ENCODE measurements at places on chromosomes 3 and 15.
A peak's percentile ranks its signal among the peaks of the same experiment; 100 is the strongest.

DNA sequence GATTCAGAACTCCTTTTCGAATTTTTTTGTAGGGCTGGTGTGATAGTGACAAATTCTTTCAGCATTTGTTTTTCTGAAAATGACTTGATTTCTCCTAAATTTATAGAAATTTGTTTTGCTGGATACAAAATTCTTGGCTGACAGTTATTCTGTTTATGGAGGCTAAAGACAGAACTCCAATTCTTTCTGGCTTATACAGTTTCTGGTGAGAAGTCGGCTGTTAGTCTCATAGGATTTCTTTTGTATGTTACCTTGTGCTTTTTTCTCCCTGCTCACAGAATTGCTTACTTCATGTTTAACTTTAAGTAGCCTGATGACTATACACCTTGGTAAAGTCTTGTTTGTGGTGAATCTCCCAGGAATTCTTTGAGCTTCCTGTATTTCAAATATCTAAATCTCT lies 1264.6 kb downstream of the NSUN3 start:
- DNase-seq = no peak

DNA sequence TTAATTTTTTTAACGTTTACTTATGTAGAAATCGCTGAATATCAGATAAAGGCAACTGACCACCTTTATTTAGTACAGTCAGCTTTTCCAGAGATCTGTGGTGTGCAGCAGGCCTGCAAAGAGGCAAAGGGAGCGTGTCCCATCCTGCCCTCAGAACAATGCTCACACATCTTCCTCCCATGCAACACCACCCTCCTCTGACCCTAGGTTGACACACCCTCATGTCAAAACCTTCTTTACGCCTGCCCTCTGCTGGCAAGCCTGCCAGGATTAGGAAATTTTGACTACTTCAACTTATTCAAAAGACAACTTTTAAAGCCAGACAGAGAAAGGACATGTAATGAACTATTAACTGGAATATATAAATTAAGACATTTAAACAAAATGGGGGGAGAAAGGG lies 513.7 kb downstream of the FOXP1 start:
- no peak for DNase-seq

GRCh38 chr3:35648347-35648746 lies 9.0 kb downstream of the ARPP21 start:
- no peak for DNase-seq

- DNase-seq = no peak
These were observed 12.9 kb upstream of the FAM3D start for GRCh38 chr3:58679446-58679845.

- DNase-seq = no peak
These were observed 156.9 kb upstream of the RASGRP1 start for GRCh38 chr15:38721568-38721945.

- no peak for DNase-seq
These were observed 619.8 kb upstream of the KCNMB2 start for GRCh38 chr3:177916461-177916860.

- DNase-seq = no peak
These were observed 28.1 kb downstream of the ATRIP start for GRCh38 chr3:48474619-48475018.

GRCh38 chr3:39385456-39386090 lies 2.4 kb downstream of the SLC25A38 start:
- no peak for DNase-seq

DNA sequence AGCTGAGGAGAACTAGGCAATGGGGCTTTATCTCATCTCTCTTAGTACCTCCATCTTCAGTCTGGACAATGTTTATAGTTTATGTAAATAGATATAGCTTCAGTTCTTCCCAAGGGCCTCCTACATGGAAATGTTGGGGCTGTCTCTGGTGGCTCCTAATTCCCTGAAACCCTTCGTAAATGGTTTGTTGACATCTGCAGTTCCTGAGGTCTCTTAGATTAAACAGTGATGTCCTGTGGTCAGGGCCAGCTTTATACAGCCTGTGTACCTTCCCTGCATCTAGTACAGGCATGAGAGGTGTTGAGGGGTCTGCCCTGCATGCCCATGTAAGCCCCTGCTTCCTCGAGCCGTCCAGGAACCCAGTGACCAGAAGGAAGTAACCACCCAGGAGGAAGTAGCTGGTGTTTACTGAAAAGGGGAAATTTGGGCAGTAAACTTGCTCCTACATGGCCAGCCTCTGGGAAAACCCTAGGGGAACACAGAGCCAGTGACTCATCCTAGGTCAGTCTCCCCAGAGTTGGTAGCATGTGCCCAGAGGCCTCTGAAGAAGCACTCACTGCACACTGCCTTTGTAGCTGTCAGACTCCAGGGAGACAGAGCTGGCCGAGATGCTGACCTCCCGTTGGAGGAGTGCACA lies 4.7 kb upstream of the TBC1D2B start:
- DNase-seq = no peak

DNA sequence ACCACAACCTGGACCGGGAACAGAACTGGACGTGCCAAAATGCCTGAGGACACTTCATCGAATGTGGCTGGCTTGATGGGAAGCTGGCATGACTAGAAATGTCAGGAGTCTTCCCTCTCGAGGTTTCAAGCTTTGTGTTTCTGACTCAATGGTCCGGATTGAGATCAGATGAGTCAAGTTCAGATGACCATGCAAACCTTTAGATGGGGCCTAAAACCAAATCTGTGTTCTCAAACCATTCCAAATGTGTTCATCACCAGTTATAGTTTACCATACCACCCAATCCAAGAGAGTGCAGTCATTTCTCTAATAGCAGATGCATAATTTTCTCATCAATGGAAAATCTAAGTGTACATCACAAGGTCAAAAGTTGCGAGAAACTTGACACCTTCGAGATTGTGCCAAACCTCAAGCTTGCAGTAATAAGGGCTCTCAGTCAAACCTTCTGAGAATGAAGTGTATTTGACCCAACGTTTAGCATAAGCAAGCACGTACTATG lies 369.1 kb downstream of the RORA start:
- DNase-seq = no peak

DNA sequence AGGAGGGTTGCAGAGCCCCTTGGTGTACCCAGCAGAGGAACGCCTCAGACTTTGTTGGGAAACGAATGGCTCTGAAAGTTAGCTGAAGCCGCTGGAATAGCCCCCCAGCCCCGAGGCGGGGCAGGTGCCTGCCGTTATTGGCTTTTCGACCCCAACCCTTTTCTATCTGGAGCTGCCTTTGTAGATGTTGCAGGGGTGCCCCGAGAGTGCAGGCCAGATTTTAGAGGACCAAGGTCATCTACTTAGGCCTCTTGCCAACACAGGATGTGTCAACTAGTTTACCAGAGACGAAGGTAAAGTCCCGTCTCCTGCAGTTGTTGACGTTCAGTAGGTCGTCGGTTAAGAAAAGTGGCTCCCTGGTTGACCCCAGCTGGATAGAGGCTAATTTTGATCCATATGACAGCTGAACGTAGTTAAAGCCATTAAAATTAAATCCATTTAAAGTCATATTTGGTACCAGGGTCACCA lies 579 bp upstream of the UBE3A start:
- no peak for DNase-seq

DNA sequence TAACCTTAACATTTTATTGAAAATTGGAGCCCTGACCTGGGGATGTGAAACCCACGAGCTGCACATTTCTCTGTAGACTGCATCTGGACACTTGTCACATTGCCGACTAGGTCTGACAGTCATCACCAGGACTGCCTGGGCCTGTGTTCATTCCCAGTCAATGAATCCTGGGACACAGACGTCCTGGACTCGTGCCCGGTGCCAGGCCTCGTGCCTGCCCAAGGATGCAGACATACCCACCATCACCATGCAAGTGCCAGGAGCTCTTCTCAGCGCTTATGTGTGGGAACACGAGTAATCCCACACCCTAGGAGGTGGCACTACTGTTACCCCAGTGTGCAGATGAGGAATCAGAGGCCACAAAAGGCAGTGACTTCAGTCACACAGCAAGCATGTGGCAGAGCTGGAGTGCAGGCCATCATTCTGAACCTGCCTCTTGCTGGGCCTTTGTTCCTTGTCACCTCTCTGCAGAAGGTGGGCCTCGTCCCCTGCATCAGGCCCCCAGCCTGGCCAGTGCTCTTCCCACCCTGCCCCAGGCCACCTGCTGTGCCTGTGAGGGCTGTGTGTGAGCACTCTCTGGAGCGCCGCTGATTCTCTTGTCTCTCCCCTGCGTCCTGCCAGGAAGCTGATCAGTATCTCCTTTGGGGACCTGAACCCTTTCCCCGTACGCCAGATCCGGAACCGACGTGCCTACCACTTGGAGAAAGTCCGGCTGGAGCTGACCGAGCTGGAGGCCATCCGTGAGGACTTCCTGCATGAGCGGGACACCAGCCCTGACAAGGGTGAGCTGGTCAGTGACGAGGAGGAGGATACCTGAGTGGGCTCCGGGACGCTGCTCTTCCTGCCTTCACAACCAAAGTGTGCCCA lies 58.5 kb downstream of the ADAMTS7 start:
- DNase-seq = no peak

DNA sequence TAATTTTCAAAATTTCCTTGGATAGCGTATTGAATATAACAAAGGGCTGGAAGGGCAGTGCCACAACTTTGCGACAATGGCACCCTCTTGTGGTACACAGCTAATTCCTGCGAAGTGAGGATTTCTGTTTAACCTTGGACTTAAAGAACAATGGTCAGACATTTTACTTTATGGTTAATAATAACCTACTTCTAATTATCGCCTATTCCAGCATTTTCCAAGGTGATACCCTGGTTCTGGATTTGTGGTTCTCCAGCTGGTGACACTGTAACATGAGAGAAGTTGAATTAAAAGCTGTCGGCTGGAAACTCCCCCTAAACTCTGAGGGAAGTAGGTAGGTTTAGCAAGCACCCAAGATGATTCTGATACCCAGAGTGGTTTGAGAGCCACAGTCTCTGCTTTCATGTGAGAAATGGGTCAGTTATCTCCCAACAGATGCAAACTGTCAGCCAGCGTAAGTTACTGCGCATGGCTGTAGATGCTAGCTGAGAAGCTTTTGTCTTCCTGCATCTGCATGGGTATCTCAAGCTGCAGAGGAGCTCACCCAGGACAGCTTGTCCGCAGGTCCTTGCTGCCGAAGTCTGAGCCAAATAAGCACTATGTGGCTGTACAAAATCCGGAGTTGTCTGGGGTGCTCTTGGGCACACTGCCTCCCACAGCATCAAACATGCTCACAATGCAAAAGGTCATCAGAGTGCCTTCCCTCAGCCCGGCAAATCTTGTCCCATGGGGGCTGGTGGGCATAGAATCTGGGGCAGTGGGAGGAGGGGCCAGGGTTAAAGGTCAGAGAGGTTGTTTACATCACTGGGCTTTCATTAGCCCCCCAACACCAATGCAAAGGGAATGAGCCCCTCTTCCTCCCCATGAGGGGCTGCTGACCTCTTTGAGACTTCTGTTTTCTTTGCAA lies 6.6 kb upstream of the CHSY1 start:
- DNase-seq = peak; percentile 37
